ENCODE measurements at places on chromosomes 12 and 14.

DNA sequence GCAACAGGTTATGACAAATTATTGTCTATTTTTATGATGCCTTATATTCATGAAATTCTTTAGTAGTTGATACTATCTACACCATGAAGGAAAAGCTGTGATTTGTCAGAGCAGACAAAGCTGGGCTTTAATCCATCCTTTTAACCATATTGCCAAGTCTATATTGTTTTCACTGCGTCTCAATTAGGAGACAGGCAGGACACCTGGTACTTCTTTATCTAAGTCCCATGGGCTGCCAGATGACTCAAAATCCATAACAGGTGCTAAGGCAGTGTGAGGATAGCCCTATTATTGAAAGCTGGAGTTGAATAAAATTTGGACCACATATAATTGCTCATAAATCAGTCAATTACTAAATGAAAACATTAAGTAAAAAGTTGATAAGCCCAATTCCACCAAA is 22.6 kb downstream of the INSM2 start:
- no peak for DNase-seq

- DNase-seq, result no peak
These were observed 912.2 kb downstream of the FLRT2 start for GRCh38 chr14:86442135-86442534.

- no peak for DNase-seq
These were observed 295.9 kb downstream of the ZFP36L1 start for GRCh38 chr14:68497011-68497410.

GRCh38 chr14:68099495-68100045 is 280.0 kb downstream of the RAD51B start:
- DNase-seq, result no peak

DNA sequence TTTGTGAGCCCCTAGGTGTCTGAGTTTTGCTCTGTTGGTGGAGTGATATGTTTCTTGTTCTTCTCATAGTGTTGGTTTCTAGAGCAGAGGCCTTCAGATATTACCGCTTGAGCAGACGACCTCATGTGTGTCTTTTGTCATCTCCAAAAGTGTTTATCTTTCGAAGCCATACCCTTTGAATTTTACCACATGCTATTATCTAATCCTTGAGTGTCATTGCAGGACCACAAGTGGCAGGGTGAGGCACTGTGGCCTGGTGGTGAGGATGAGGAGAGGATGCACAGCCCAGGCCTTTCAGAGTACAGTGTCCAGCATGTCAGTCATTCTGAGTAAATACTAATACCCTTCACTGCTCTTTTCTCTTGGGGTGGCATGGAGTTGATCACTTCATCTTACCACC is 57.2 kb upstream of the CISTR start:
- DNase-seq, result no peak

- no peak for DNase-seq
These were observed 218.2 kb downstream of the ASCL1 start for GRCh38 chr12:103175625-103176024.

- DNase-seq, result no peak
These were observed 122.9 kb downstream of the PAX9 start for GRCh38 chr14:36784541-36784940.

- DNase-seq, result no peak
These were observed 62.5 kb upstream of the DLK1 start for GRCh38 chr14:100664231-100664630.

GRCh38 chr14:52902971-52903619 is 47.8 kb downstream of the FERMT2 start:
- no peak for DNase-seq
